ENCODE measurements at places on chromosomes 12 and 14. TPM values are rescaled to one million over a fixed set of nuclear protein-coding genes. Genes with fewer than 3 reads are reported as not detected.
A peak's percentile ranks its signal among the peaks of the same experiment; 100 is the strongest.

GRCh38 chr12:39047539-39048262 is 142.3 kb upstream of the CPNE8 start:
- DNase-seq: no peak

- DNase-seq: peak; percentile 64
These were observed 2.7 kb downstream of the SDR9C7 start for GRCh38 chr12:56931474-56931978.

- DNase-seq: no peak
These were observed 787.7 kb upstream of the TMEM132C start for GRCh38 chr12:127479256-127479655.

- peak; percentile 46 for DNase-seq
These were observed 81.4 kb downstream of the BBS10 start for GRCh38 chr12:76266797-76267196.

- DNase-seq: no peak
These were observed 28.0 kb downstream of the VPS37B start for GRCh38 chr12:122867691-122868461.

DNA sequence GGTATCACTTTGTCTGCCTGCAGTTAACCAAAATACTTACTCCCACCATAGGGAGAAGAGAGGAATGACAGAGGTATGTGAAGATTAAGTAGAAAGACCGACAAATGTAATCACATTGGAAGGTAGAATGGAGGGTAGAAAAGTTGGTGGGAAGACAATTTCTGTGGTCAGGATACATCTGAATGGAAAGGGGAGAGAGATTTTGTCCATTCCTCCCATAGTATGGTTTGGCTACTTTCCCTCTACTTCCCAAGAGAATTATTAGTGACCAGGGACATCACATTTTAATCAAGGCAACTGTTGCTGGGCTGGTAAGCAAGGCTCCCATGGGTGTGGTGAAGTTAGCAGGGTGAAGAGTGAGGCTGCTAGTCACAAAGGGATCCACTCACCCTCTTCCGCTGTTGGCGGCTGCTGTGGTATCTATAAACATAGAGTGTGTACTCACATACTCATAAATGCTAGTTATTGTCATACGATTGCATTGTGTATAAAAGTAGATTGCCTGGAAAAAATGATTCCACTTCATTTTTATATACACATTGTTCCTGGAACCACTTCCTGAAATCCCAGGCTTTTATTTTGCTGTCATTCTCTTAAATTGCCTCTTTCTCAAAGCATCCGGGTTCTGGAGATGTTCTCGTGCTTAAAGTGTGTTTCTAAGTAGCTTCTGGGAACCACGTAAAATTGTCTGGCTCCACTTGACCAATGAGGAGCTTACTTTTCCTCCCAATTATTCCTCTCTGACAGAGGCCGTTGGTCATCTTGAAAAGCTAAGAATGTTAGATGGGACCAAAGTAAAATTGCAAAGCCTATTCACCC is 413.1 kb downstream of the ZFP36L1 start:
- DNase-seq: no peak

GRCh38 chr12:953776-954175 is 4.3 kb upstream of the RAD52 start:
- DNase-seq: no peak

DNA sequence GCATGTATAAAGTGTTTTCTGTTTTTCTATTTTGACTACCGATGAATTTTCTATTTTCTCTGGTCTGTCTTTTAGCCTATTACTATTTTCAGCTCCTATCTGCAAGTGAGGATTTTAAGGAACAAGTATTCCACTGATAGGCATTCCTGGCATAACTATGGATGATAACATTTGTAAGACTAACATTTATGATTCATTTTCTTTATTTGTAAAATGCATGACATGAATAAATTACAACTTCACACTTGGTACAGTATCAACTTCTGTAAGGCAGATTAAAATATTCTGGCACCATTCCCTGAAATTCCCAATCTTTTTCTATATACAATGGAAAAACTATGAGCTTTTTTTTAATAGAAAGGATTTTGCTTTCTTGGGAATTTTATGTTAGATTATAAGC is 121.0 kb upstream of the GARIN2 start:
- DNase-seq: no peak

- DNase-seq: no peak
These were observed 2.7 kb downstream of the KTN1 start for GRCh38 chr14:55582746-55583145.

- peak; percentile 7 for DNase-seq
These were observed 1.1 kb downstream of the SCN8A start for GRCh38 chr12:51592034-51592705.

- no peak for DNase-seq
These were observed 7.0 kb downstream of the RNASE10 start for GRCh38 chr14:20512177-20512905.

Gene OLR1
- total RNA-seq: 15.1 TPM

Gene COCH
- 3.3 TPM for total RNA-seq

Gene TMPRSS12
- total RNA-seq: not detected

Gene GLIPR1L1
- not detected for total RNA-seq

Gene ESRRB
- total RNA-seq: not detected

Gene POTEM
- total RNA-seq: not detected

Gene PAPLN
- total RNA-seq: 10.1 TPM

Gene NOVA1
- total RNA-seq: 2.7 TPM

Data from hepatocyte (in vitro differentiated cells).